ENCODE measurements at places on chromosomes 7 and 10.

GRCh38 chr7:89401690-89402089 is 606.2 kb upstream of the TEX47 start:
- DNase-seq: no peak

DNA sequence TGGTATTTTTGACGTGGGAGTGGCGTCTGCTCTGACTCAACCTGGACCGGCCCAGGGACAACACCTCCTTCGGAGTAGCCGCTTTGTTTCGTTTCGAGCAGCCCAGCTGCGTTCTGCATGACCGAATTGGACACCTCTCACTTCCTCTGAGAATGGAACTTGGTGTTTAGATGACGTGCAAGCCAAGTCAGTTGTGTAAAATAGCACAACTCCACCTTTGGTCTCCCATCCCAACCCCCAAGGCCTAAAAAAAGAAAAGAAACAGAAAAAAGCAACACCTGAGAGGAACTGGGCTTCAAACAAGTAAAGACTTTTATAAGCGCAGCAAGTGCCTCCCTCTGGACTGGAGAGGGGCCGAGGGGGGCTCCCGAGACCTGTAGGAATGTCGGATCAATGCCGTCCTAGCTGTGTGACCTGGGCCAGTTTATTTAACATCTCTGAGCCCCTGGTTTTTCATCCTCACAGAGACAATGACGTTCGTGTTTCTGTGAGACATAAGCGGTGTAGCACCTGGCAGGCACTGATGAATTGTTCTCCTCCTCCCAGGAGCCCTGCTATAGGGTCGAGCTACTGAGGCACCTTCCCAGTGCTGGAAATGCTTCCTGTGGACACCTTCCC is 52.0 kb upstream of the SMNDC1 start:
- no peak for DNase-seq

DNA sequence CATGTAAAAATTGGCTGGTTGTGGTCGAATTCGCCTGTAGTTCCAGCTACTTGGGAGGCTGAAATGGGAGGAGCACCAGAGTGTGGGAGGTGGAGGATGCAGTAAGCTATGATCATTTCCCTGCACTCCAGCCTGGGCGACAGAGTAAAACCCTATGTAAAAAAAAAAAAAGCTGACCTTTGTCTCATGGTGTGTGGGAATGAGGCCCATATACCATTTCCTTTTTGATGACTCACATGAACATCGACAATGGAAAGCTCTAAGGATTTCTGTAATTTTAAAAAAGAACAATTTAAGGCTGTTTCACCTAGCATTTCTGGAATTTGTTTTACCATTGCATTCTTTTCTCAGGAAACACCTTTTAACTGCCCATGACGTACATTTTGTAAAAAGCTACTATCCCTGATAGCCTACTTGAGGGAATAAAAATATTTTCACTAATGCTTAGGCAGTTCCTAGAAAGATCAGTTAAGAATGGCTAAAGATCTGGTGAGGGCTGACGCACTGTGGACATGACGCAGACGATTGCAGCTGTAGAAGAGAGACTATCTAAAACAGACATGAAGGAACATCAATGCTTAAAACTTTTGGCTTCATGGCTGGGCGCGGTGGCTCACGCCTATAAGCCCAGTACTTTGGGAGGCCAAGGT is 400.6 kb upstream of the IGFBP3 start:
- no peak for DNase-seq

- no peak for DNase-seq
Observed at GRCh38 chr7:29976673-29977415, 12.8 kb downstream of the SCRN1 start.

- DNase-seq: no peak
Observed at GRCh38 chr10:63825766-63826165, 304.6 kb downstream of the REEP3 start.

DNA sequence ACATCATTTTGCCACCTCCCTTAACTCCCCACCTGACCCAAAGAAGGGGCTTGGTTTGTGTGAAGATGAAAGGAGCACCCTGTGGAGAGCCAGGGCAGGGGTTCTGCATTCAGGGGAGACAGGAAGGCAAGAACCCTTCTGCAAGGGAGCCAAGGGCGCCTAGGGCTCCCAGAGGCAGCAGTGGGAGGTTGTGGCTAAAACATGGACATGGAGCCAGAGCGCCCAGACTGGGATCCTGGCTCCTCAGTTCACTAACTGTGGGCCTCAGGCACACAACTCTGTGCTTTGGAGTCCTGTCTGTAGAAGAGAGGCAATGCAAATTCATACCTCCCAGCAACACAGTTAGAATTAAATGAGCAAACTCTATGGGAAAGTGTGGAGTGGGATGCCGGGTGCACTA is 123.1 kb upstream of the MACROH2A2 start:
- no peak for DNase-seq

DNA sequence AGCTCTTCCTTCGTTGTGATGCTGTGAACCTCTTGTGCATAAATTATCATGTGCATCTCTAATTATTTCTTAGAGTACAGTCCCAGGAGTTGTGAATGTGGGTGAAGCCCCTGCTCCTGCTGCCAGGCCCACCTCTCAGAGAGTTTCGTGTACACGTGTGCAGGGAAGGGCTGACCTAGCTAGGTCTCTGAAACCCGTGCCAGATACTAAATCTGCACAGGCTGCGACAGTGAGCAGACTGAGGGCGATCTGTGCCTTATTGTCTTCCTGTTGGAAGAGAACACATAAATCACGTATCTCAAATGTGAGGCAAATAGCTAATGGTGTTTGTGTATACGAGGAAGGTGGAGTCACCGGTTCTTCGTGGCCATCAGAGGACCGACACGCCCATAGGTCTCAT is 71.8 kb upstream of the DNAJB6 start:
- DNase-seq: no peak

DNA sequence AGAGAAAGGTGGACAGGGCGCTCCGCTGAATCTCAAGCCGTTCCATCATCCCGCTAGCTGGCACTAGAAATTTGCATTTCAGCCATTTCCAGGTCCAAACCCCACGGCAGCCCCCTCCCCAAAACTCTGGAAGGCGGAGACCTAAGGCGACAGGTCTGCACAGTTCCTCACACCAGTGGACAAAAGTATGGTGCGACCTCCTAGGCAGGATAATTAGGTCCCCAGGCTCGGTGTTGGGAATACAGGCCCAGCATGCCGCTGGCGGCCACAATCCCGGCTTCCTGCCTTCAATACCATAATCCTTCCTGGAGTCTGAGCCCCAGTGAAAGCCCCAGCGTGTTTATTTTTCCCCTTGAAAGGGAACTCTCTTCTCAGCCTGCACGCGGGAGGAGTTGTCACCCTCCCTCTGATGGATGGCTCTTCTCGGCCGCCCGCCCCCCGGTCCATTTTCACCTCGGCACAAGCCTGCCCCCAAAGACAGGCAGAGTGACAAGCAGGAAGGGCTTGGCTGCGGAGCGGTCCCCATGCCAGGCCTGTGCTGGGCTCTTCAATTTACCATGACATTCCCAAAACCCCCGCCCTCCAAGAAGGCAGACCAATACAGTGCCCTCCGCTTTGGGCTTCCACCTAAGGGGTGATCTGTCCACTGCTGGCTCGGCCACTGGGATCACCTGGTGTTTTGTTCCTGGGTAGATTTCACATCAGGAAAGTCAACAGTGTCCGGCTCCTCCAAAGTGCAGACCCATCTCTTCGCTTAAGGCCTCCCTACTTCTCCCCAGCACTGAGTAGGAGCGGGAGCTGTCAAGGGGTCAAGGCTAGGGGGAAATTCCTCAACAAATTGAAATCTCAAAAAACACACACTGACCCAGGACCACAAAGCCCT is 2.2 kb downstream of the FGFR2 start:
- DNase-seq: no peak

GRCh38 chr7:131244259-131244852 is 83.3 kb upstream of the MKLN1 start:
- DNase-seq: no peak

DNA sequence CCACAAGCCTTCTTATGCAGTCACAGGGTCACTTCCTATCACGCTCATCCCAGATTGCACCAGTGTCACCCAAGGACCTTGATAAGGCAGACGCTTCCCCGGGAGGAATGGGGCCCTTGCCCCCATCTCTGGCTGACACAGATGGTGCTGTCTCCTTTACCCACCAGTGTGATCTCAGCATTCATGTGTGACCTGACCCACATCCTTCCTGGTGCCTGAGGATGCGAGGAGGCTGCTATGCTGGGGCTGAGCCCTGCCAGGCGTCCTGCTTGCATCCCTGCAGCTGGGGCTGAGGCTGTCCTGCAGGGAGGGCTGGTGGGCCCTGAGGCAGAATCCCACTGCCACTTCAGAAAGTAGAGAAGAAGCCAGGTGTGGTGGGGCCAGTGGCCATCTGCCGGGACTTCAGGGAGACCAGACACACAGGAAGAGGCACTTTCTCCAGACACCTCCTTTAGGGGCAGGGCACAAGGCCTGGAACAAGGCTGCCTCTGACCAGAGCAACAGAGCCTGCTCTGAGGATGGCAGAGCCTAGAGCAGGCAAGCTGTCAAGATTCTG is 35.3 kb downstream of the RASGEF1A start:
- DNase-seq: no peak

DNA sequence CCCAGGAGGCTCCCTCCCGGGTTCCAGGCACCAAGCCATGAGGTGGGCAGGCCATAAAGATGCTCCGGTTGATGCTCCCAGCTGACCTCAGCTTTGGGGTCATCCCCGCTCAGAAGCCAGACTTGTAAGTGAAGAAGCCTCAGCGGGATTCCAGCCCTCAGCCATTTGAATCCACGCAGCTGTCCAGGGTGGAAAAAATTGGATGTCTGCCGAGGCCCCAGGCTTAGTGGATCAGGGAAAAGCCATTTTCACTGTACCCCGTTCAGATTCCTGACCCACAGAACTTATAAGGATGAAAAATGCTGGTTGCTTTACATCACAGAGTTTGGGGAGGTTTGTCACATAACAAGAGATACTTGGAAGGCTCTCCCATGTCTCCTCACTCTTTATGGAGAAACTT is 49.2 kb upstream of the CPN1 start:
- no peak for DNase-seq

GRCh38 chr7:72183835-72184234 is 228.3 kb downstream of the CALN1 start:
- DNase-seq: no peak

GRCh38 chr7:108079648-108080591 is 50.2 kb downstream of the LAMB4 start:
- no peak for DNase-seq

GRCh38 chr10:129335942-129336341 is 131.1 kb upstream of the MGMT start:
- DNase-seq: no peak

GRCh38 chr10:14126697-14127440 is 203.9 kb downstream of the FRMD4A start:
- DNase-seq: no peak

- DNase-seq: no peak
Observed at GRCh38 chr10:121157998-121158397, 306.8 kb downstream of the WDR11 start.

- no peak for DNase-seq
Observed at GRCh38 chr7:77982926-77983550, 184.5 kb downstream of the PHTF2 start.

GRCh38 chr7:132345543-132346129 is 230.6 kb downstream of the PLXNA4 start:
- DNase-seq: no peak

GRCh38 chr7:98795741-98796493 is 73.9 kb downstream of the TMEM130 start:
- no peak for DNase-seq

GRCh38 chr10:47190802-47191450 is 109.1 kb upstream of the GDF10 start:
- DNase-seq: no peak

DNA sequence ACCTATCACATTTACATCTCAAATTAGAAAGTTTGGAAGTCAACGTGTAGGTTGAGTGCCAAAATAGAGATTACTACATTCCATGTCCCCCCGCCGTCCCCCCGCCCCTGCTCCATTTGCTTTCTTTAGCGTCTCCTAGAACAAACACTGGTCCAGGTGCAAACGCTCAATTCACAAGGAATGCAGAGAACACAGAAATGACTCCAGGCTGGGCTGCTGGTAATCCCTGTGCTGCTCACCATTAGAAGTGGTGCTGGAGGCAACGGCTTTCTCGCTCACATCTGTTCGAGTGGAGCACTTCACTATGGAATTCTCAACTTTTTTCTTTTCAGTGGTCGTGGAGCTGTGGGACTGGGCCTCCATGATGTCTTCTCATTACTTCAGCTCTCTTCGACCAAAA is 14.1 kb downstream of the GLI3 start:
- DNase-seq: no peak

GRCh38 chr10:75211007-75211691 is 553 bp downstream of the VDAC2 start:
- no peak for DNase-seq

DNA sequence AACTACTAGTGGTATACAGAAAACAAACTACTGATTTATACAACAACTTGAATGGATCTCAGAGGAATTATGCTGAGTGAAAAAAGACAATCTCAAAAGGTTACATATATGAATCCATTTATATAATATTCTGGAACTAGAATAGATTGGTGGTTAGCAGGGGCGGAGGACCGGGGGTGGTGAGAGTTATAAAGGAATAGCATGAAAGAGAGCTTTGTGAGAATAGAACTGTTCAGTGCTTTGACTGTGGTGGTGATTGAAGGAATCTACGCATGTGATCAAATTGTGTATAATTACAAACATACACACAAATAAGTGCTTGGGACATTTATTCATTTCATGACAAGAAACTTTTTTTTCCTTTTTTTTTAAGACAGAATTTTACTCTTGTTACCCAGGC is 19.6 kb downstream of the RAB19 start:
- DNase-seq: no peak

- DNase-seq: no peak
Observed at GRCh38 chr7:16744518-16745250, 8.9 kb upstream of the TSPAN13 start.

- DNase-seq: no peak
Observed at GRCh38 chr7:139159900-139160675, 50.6 kb upstream of the ZC3HAV1 start.

DNA sequence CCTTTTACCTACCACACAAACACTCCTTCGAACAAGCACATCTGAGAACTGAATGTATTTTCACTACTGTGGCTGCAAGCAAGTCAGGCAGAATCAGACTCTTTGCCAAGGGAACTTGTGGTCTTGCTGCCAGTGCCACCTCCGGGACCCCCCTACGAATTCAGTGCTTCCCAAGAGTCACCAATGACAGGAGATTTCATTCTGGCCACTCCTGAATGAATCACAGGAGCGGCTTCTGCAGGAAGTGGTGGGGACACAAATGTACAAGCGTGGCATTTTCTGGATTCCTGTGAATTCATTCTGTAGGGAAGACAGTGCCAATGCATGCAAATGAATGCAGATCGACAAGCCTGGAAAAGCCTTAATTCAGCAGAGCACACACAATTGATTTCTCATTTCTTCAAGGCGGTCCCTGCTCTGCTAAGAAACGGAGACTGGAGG is 161.2 kb downstream of the CAMK1D start:
- DNase-seq: no peak

DNA sequence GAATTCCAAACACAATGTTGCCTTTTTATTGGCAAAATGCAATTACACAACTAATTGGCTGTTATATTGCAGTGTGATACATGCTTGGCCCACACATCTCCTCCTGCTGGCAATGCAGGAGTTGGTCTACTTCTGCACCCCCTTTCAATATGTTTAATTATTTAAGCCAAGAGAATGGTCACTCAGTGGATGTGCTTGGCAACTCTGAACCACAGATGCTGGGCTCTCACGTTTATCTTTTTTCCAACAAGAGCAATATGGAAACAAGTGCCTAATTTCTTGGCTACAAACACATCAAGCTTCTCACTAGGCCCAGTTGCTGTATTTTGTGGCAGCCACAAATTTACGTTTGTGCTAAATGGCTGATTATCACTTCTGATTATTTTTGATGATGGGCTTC is 1149.2 kb upstream of the CELF2 start:
- DNase-seq: no peak

All from NCI-H510A treated with DMSO at 0.1 percent for 48 hours (cell line).